ENCODE measurements at places on chromosomes 1 and 21.

DNA sequence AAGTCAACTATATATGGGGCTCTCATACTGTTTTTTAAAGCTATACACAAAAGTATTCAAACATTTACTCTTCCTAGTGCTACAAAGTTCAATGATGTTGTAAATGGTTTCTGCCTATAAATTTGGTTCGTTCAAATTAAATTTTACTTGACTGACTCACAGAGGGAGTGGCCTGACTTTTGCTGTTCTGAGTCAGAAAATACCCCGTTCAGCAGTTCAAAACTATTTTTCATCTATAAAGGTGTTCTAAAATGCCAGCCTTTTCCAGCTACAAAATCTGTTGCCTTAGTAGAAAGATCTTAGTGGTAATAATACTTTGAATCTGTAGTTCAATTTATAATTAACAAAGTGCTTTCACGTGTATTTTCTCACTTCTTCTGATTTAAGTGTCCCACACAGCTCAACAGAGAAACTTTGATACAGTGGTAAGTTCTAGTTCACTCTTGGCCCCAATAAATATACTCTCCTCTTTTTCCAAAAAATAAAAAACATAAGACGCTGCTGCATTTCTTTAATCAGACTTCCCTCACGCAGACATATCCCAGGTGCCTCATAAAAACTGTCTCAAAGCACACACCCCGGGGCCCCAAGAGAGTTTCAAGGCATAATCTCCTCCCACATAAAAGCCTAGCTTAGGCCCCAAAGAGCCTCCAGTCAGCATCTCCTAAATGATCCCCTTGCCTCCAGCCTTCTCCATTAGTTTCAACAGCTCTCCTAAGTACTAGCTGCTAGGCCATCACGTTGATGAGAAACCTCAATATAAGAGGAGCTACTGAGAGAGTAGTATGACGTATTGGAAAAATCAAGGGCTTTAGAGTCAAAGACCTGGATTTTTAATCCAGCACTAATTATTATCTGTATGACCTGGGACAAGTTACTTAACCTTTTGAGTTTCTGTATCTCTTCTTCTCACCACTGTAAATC lies 3.2 kb downstream of the PTP4A2 start:
- peak; percentile 67 for DNase-seq

GRCh38 chr1:165153182-165153581 lies 203.3 kb downstream of the LMX1A start:
- no peak for DNase-seq

GRCh38 chr1:110412576-110412975 lies 5.1 kb upstream of the LAMTOR5 start:
- peak; percentile 60 for DNase-seq

DNA sequence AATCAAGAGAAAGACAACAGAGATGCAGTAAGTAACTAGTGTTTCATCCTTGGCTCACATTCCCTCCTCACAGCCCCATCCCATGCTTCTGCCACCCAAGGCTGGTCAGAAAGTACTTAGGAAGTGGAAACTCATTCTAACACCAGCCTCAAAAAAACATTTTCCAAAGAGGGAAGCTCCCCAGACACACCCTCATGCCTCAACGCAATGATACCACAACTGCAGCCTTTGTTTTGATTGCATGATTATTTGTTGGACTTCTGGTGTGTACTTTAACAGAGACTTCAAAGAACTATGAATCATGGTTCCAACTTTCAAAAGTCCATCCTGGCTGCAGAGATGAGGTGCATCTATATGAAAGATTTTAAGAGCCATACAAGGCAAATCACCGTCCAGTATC lies 45.2 kb upstream of the KCNA3 start:
- DNase-seq: no peak

DNA sequence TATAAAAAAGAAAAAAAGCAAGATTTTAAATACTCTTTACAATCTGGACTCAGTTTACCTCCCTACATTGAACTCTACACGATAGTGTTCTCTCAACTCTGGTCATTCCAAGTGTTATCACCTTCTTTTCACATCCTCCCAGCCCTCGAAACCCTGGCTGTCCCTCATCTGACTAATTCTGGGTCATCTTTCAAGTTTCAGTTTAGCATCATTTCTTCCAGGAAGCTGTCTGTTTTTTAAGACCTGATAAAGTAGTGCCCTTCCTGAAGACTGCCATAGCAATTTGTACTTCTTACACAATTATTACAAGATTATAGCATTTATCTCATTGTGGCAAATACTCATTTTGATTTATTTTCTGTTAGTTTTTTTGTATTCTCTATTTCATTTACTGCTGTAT lies 1.2 kb downstream of the ALG14 start:
- DNase-seq: no peak

DNA sequence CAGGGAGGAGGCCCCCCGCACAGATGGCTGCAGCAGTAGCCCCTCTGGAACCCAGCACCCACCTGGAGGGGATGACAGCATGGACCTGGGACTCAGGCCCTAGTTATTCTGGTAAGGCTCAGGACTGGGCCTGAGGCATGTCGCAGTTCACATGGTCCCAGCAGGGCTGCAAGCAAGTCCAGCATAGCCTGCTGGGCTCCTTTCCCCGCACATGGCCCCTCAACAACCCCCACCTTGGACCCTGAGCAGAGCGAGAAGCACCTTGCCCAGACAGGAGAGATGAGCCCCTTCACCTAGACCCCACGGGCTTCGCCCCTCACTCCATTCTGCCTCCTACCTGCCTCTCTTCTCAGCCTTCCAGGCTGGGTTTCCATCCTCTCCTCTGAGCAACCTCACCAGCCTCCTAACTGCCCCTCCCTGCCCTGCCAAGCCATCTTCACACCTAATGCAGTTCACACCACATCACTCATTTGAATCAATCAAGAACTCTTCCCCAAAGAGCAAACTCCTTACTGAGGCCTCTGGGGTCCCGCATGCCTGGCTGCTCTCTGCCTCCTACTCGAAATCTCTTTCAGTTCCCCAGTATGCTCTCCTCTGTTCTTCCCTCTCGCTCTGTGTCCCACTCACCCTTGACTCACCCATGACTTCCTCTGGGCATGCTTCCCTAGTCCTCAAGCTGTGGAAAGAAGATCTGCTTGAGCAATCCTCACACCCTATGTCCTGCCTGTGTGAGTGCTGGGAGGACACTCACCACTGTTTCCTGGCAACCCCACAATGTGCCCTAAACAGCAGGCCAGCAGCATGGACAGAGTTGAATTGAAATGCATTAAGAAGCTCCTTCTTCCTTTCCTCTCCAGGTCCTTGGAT lies 9.4 kb upstream of the THEMIS2 start:
- DNase-seq: peak; percentile 95

Data from fibroblast of lung (primary cell).